Stimulated activated CD8-positive, alpha-beta memory T cell treated with anti-CD3 and anti-CD28 coated beads, Interleukin-15, amount 100 ng/mL, for 4 hours (primary cell): ENCODE measurements at places on chromosomes 4 and X.

DNA sequence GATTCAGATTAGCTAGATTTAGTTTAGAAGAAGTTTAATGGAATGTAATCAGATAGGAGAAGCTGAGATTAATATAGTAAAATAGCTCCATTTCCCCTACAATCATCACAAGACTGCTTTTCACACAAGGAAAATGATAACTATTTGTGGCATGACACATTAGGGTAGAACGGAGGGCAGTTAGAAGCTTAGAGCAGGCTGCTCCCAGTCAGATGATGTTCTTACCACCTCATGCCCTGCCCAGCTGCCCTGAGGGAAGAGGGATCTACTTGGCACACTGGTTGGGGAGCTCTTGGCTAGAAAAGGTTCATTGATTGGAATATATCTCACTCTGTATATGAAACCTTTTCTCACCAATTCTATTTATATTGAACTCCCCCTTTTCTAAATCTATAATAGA lies 180.7 kb upstream of the IL15 start:
- DNase-seq, result no peak

DNA sequence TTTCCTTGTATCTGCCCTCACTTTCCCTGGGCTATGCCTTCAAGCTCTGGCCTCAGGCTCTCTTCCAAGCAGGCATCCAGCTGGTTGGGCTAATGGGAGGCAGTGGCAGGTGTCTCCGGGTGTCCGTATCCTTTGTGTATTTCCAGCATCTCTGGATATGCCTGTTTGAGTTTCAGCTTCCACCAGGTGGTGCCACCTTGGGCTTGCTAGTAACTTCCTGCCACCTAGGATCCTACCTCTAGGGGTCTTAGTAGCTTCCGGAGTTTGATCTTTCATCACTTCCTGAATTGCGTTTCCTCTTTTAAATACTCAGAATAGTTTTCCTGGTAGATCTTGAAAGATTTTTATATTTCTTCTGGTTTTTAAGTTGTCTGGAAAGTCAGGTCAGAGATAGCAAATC lies 23.2 kb upstream of the ANOS1 start:
- no peak for DNase-seq

DNA sequence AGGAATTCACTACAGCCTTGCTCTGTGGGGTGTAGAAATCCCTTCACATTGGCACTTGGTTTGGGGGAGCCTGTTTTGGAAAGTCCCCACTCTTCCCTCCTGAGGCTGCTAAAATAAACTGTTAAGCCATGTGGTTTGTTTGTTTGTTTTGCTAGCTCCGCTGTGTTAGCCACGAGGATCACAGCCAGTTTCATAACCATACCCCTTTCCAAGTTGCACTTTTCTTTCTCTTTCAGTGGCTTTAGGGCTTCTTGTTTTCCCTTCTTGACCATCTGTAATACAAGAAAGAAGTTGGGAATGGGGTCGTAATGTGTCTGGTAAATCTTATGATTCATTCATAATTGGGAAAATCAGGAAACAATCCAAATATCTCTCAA lies 24.8 kb upstream of the UXT start:
- no peak for DNase-seq

DNA sequence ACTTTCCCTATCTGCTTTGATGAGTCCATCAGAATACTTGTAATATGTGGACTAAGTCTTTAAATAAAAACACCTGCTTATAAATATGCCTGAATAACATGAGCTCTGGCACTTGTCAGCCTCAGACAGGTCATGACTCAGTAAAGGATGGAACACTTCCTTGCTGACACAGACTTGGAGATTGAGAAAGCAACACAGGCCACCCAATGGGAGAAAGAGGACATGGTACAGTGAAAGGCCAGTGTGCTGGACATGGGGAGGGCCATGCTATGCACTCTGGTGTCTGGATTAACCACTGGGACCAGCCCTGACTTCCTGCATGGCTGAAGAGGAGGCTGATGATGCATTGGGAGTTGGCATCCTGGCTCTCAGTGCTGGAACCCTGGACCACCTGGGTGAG lies 149.5 kb downstream of the DHRSX start:
- no peak for DNase-seq

- no peak for DNase-seq
Observed at GRCh38 chr4:87007528-87008446, 73.0 kb downstream of the AFF1 start.

GRCh38 chr4:120835342-120835741 lies 87.2 kb downstream of the PRDM5 start:
- no peak for DNase-seq

DNA sequence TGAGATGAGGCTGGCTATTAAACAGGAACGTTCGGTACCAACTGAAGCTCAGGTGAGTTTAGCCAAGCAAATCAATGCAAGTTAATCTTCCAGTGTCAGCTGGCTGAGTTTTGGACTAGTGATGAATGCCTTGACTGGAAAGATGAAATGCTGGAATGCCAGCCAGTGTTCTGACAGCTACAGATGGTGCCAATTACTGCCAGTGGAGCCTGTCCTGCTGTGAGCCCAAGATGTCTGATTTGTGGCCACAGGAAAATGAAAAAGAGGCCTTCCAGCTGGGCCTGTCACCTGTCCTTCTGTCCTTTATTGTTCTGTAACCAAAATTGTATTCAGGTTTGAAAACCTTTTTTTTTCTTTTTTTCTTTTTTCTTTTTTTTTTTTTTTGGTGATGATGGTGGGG lies 223.1 kb downstream of the AFF2 start:
- no peak for DNase-seq

- DNase-seq, result no peak
Observed at GRCh38 chr4:62804075-62804474, 1603.9 kb downstream of the ADGRL3 start.

DNA sequence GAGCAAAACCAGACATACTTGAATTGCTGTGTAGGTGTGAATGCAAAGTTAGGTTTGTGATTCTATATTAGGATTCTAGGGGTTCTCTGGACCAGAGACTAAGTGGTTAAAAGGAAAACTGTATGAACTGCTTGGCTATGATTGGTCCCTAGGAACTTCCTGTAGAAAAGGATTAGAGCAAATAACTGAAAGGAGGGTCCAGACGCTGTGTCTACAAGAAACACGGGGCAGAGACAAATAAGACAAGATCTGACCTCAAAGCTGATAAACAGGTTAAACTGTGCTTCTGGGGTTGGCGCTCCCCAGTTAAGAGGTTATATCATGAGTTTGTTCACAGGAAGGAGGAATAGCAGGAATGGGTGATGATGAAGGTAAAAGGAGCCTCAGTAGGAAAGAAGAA lies 183.6 kb downstream of the MGST2 start:
- DNase-seq, result no peak

DNA sequence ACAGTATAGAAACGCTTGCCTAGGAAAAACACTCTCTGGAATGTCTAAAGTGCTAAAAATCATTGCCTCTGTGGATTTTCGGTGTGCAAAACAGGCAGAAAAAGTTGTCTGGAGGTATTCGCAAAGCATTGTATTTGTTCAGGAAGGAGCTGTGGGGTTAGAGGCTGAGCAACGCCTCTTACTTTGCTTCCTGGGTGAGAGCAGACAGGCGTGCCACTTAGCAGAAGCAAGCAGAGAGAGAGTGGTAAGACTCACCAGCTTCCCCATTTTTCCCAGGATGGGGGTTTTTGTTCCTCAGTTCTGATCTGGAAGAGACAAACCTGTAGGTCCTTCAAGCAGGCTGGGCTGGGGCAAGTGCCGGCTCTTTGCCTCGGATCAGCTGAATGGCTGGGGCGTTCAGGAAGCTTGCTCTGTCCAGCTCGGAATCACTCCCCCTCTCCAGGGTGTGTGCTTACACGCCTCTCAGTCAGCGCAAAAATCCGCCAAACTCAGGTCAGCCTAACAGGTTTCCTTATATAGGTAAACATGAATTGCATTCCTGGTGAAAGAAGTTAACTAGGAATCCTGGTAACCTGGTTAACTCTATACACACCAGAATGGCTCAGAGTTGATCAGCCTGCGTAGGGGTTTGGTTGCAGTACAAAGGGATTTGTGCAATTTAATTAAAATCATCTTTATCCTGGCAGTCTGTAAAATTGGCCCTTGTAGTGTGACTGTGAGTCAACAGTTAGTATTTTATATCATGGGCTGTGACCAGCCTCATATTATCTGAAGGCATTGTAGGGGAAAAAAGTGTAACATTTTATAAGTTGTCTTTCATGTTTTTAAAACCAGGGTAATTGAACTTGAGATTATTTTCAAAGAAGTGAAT lies 213.1 kb upstream of the MID1 start:
- no peak for DNase-seq

GRCh38 chr4:18397681-18398390 lies 376.3 kb upstream of the LCORL start:
- DNase-seq, result no peak

DNA sequence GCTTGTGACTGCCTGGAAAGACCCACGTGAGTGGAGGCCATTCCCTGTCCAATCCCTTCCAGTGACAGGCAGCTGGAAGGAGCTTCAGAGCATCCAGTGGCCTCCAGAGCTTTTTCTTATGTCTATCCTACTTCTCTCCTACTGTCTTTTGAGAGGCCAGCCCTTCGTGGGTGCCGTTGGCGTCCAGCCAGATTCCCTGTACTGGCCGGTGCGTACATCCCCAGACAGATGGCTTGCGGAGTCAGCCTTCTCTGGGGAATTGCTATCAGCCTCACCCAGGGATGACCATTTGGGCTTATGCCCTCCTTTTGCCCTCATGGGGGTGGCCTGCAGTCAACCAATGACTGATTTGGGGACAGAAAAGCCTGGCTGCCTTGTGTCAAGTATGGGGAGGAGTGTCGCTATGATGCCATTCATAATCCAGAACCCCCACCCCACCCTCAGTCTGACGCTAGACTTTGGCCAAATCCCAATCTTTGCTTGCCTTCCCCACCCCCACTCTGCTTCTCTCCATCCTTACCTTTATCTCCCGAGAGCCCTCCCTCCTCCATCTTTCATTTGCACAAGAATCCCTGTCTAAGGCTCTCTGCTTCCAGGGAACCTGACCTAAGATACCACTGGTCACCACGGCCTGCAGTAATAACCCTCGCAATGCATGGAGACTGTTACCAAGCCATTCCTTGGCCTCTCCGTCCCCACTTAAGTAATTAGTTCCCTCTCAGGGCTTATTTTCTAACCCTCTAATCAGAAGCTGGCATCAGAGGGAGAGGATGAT lies 150.3 kb upstream of the BCOR start:
- DNase-seq, result no peak

DNA sequence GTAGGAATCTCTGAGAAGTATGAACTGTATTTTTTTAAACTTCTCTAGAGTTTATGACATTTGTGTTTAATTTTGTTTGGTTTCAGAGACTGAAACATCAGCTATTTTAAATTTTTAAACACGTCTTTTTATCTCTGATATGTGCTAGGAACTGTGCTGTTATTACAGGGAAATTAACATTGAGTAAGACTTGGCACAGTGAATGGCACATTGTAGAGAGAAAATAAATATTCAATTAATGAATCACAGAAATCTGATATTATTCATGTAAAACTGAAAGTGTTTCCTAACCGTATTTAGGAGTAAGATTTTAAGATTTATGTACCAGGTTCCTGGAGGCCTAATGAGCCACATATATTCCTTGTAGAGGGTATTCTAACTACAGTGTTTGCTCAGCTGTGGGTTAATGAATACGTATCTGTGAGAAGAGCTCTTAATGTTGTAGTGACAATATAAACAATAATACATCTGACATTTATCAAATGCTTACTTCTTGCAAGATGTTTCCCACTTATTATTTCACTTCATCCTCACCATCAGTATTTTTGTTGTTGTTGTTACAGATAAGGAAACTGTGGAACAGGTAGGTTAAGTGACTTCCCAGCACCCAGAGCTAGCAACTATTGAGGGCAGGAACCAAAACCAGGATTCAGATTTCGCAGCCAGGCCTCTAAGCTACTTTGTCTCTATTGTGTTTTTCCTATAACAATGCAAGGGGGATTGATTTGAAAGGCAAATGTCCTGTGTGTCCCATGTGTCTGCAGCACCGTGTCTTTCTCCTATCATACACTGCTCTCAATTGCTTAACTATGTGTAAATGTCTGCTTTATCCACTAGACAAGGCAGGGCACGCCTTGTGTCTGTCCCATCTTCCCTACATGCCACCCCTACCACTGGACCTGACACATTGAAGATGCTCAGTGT lies 121.1 kb upstream of the FAM9C start:
- no peak for DNase-seq

DNA sequence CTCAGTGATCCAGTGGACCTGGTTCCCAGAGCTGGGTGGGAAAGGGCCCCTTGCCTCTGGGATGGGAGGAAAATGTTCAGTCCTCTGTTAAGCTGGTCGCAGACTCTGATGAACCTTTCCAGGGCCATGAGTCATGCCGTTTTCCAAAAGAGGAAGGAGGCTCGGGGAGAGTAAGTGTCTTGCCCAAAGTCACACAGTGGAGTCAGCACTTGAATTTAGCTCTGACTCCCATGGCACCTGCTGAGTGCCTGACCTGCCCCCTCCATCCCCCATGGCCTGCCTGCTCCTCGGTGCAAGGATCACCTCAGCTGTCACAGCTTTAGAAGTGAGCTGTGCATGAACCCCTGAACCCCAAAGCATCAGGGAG lies 14.0 kb upstream of the KIAA0232 start:
- no peak for DNase-seq

- no peak for DNase-seq
Observed at GRCh38 chrX:19040373-19040772, 56.5 kb upstream of the PHKA2 start.

DNA sequence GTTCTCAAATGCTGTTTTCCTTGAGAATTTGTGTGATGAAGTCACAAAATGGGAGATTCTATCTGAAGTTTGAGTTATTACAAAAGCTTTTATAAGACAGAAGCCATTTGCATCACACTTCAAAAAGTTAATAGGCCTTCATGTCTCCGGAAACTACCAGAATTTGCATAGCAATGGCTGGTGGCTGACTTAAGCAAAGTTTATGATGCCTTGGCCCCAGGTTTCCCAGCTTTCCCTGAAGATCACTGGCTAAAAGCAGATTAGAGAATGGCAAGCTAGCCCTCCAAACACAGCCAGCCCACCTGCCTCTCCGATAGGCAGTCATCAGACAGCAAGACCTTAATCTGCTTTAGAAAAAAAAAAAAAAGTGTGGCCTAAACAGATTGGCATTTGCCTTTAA lies 197.8 kb downstream of the HS3ST1 start:
- no peak for DNase-seq

DNA sequence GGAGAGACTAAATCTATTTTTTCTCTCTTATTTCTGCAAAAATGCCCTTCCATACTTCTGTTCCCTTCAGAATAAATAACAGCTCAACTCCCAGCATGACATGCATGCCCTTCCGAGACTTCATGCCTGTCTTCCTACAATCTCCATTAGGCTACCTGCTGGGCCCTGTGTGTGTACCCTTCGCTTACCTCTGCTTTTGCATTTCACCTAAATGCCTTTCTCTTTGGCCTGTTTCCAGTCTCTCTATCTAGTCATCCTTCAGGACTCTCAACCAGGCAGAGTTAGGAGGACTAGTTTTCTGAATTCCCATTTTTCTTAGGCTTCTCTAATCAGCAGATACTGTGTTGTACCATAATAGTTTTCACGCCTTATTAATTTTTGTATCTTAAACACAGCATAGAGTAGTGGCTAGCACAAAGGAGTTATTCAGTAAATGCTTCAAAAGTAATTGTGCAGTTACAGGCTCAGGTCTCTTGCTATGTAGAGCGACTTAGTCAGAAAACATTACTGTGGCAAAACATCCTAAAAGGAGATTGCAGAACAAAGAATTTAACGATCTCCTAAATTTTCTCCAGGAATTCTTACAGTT lies 20.5 kb downstream of the SEPTIN11 start:
- no peak for DNase-seq
